ENCODE measurements at places on chromosomes 1 and 21. TPM values are rescaled to one million over a fixed set of nuclear protein-coding genes. Genes with fewer than 3 reads are reported as not detected.

RPL22 gene
- 159 TPM for polyA plus RNA-seq

NTMT2 gene
- polyA plus RNA-seq: not detected

AKR7A3 gene
- polyA plus RNA-seq: 1.0 TPM

RPE65 gene
- not detected for polyA plus RNA-seq

RIPK4 gene
- 1.9 TPM for polyA plus RNA-seq

YOD1 gene
- 1.1 TPM for polyA plus RNA-seq

RPRD2 gene
- polyA plus RNA-seq: 8.2 TPM

RAB3B gene
- polyA plus RNA-seq: 0.03 TPM

KANK4 gene
- 1.9 TPM for polyA plus RNA-seq

VASH2 gene
- polyA plus RNA-seq: 5.2 TPM

OR6N1 gene
- not detected for polyA plus RNA-seq

PRRX1 gene
- polyA plus RNA-seq: 54.5 TPM

CA6 gene
- not detected for polyA plus RNA-seq

C8B gene
- polyA plus RNA-seq: not detected

ACTN2 gene
- polyA plus RNA-seq: 1.5 TPM

RALGPS2 gene
- polyA plus RNA-seq: 1.9 TPM

KNCN gene
- not detected for polyA plus RNA-seq

CLDN17 gene
- polyA plus RNA-seq: not detected

SYCP1 gene
- polyA plus RNA-seq: not detected

AXDND1 gene
- polyA plus RNA-seq: 0.15 TPM

PCAT6 gene
- 1.8 TPM for polyA plus RNA-seq

OR14A2 gene
- polyA plus RNA-seq: not detected

GBP4 gene
- polyA plus RNA-seq: 8.1 TPM

FMO5 gene
- 8.2 TPM for polyA plus RNA-seq

ASCL5 gene
- polyA plus RNA-seq: 0.76 TPM

THEM5 gene
- polyA plus RNA-seq: not detected

LYPD8 gene
- not detected for polyA plus RNA-seq

DNALI1 gene
- polyA plus RNA-seq: 13.3 TPM

NGF gene
- polyA plus RNA-seq: 13.3 TPM

ZBTB8OS gene
- polyA plus RNA-seq: 35.9 TPM

CHRNB2 gene
- under 0.01 TPM for polyA plus RNA-seq

RNU1-4 gene
- polyA plus RNA-seq: not detected

LIN28A gene
- not detected for polyA plus RNA-seq

RIPPLY3 gene
- not detected for polyA plus RNA-seq

USH2A gene
- polyA plus RNA-seq: not detected

XPR1 gene
- polyA plus RNA-seq: 5.4 TPM

OPRD1 gene
- polyA plus RNA-seq: 0.08 TPM

CTTNBP2NL gene
- polyA plus RNA-seq: 1.9 TPM

SPATA21 gene
- 0.13 TPM for polyA plus RNA-seq

BCAR3 gene
- polyA plus RNA-seq: 5.3 TPM

THEM4 gene
- polyA plus RNA-seq: 10.7 TPM

CELA3B gene
- polyA plus RNA-seq: 8.1 TPM

CR1L gene
- not detected for polyA plus RNA-seq

RNF11 gene
- polyA plus RNA-seq: 30.8 TPM

OR2T33 gene
- polyA plus RNA-seq: not detected

KRTAP23-1 gene
- polyA plus RNA-seq: not detected

KRTAP12-2 gene
- not detected for polyA plus RNA-seq

Measured in adipose tissue (tissue), 3 donors.